ENCODE measurements at places on chromosomes 12 and 14.

GRCh38 chr12:109743076-109743910 lies 29.7 kb downstream of the FAM222A start:
- no peak for DNase-seq

- no peak for DNase-seq
Measured at GRCh38 chr14:76298896-76299295, 77.0 kb upstream of the ESRRB start.

GRCh38 chr12:54193434-54193833 lies 4.6 kb upstream of the SMUG1 start:
- DNase-seq, result no peak

DNA sequence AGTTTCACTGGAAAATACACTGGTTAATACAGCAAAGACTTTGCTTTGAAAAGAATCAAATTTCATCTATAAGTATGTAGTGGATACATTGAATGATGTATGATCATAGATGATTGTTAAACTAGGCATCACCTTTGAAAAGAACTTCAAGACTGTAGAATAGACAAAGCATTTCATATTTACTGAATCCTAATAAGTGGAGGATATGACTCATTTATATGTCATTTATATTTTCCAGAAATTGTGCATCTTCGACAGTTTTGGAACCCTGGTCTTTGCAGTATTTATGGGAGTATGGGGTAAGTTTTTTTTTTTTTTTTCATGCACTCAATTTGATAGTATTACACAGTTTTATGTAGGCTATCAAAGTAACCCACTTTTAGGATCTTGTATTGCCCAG lies 161.9 kb downstream of the ANO6 start:
- no peak for DNase-seq

GRCh38 chr12:26612203-26612602 lies 220.8 kb downstream of the ITPR2 start:
- DNase-seq, result no peak

- no peak for DNase-seq
Measured at GRCh38 chr14:50605766-50606165, 45.8 kb downstream of the ATL1 start.

DNA sequence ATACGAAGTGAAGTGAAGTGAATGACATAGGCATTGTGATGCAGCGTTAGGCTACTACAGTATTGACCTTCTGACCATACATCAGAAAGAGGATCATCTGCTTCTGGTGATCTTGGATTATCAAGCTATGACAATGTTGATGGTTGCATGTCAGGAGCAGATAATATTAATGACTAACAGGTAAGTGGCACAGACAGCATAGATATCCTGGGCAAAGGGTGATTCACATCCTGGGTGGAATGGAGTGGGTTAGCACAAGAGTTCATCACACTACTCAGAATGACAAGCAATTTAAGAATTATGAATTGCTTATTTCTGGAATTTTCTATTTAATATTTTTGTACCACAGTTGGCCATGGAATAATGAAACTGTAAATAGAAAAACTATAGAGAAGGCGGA lies 397.9 kb upstream of the ATP2B1 start:
- no peak for DNase-seq

GRCh38 chr14:59511916-59512575 lies 27.7 kb downstream of the JKAMP start:
- DNase-seq, result no peak

DNA sequence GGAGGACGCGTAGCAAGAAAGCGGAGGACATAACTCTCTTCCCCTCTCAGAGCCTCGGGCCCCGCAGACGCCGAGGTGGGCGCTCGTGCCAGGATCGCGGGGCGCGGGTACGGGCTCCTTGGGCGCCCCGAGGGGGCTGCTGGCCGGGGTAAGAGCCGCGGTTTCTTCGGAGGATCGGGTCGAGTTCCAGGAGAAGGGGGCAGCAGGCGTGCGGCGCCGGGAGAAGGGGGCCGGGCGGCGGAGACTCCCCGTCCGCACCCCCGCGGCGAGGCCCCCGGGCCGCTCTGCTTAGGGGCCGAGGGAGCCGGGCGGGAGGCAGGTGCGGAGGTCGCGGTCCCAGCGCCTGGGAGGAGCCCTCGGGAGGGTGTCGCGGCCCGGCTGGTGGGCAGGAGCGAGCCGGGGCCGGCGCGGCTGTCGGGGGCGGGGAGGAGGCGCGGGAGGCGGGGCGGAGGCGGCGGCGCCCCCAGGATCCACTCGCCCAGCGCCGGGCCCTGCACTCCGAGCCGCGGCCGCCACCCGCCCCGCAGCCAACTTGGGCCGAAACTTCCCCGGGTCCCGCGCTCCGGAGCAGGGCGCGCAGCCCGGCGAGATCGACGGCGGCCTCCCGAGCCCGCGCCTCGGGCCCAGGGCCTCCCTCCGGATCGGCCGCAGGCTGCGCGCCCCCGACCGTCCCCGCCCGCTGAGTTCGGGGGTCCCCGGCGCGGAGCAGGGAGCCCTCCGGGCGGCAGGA lies 64.4 kb downstream of the FBXL14 start:
- DNase-seq, result no peak

- no peak for DNase-seq
Measured at GRCh38 chr12:127548123-127548553, 718.8 kb upstream of the TMEM132C start.

DNA sequence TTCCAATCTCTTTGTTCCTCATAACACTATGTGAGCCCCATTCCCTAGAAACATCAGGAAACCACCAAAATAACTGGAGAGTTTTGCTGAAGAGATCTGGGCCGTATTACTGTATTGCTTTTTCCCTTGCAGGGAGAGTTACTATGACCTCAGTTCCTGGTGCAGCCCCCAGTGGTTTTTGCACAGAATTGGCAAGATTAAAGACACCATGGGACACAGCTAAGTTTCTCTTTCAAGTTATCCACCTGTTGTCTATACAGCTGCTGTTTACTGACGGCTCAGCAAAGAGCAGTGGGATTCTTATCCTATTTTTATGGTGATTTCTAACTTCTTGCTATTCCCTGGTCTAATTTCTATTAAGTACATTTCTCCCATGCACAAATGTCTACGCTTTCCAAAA lies 77.1 kb upstream of the SLC35F4 start:
- no peak for DNase-seq

Data from effector memory CD4-positive, alpha-beta T cell (primary cell).